MCF 10A (cell line): ENCODE measurements at places on chromosomes 2 and 18. TPM values are rescaled to one million over a fixed set of nuclear protein-coding genes. Genes with fewer than 3 reads are reported as not detected.

DNA sequence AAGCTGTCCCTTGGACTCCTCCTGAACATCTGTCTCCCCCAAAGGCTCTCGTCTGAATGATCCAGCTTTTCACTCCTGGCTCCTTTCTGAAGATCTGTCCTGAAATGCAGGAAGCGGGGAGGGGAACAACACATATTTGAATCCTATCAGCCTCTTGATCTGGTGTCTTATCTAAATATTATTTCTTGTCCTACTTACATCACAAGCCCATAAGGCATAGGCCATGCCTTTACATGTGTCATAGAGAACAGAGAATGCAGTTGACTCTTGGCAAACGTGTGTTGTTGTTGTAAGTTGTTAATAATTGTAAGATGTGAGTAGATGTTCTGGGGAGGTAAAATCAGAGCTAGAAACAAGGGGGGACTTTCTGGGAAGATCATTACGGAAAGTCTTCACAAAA lies 57.4 kb downstream of the GATA6 start:
- DNase-seq, result no peak
- peaks cover 21% of the 10 kb centered on the region for H3K4me1 ChIP-seq
- no peak overlapping the region for H3K4me3 ChIP-seq
- H3K36me3 ChIP-seq, result no peaks in the 10 kb centered on the region

GRCh38 chr2:160418398-160418765 lies 75.2 kb downstream of the RBMS1 start:
- H3K36me3 ChIP-seq, result no peaks in the 10 kb centered on the region
- peaks cover 34% of the 10 kb centered on the region for H3K4me1 ChIP-seq
- DNase-seq, result no peak
- no peak overlapping the region for H3K4me3 ChIP-seq
- H3K27ac ChIP-seq, result no peak overlapping the region
- no peaks in the 10 kb centered on the region for H3K27me3 ChIP-seq

DNA sequence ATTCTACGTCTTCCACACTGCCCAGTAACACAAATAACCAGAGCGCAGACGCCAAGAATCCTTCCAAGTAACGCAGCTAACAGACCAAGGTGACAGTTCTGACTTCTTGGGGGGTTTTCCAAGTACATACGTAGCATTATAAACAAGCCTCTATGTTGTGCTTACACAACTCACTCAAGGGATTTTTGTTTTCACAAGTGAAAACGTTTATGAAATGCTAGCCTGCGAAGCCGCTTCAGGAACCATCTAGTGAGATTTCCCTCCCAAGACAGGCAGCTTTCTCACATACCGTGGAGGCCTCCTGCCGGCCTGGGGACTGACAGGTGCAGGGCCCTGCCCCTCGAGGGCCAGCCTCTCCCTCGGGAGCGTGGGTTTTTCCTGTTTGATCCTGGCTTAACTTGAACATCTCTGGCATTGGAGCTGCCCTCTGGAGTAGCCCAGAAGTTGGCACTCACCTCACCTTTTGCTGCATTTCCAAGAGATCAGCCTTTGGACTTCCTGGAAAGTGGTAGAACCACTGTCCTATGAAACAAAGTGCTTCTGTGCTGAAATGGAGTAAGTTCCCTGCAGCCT lies 151.1 kb downstream of the MBP start:
- DNase-seq, result no peak
- no peaks in the 10 kb centered on the region for H3K36me3 ChIP-seq
- H3K27ac ChIP-seq, result no peak overlapping the region
- H3K27me3 ChIP-seq, result no peaks in the 10 kb centered on the region

The VSNL1 gene
- total RNA-seq, result 1.3 and 2.4 TPM in 2 replicates
